ENCODE measurements at places on chromosomes 11 and 22. TPM values are rescaled to one million over a fixed set of nuclear protein-coding genes. Genes with fewer than 3 reads are reported as not detected.
A peak's percentile ranks its signal among the peaks of the same experiment; 100 is the strongest.

SELENOH gene
- 139 TPM for total RNA-seq

RNF26 gene
- 48.1 TPM for total RNA-seq

GAL3ST1 gene
- not detected for total RNA-seq

- no peaks in the 10 kb centered on the region for H3K36me3 ChIP-seq
- H3K27me3 ChIP-seq, result peaks cover 19% of the 10 kb centered on the region
- no peak overlapping the region for H3K4me3 ChIP-seq
- no peak for DNase-seq
- peaks cover under 1% of the 10 kb centered on the region for H3K4me1 ChIP-seq
- no peak overlapping the region for H3K27ac ChIP-seq
Measured at GRCh38 chr11:77497368-77497767, 23.5 kb upstream of the PAK1 start.

DNA sequence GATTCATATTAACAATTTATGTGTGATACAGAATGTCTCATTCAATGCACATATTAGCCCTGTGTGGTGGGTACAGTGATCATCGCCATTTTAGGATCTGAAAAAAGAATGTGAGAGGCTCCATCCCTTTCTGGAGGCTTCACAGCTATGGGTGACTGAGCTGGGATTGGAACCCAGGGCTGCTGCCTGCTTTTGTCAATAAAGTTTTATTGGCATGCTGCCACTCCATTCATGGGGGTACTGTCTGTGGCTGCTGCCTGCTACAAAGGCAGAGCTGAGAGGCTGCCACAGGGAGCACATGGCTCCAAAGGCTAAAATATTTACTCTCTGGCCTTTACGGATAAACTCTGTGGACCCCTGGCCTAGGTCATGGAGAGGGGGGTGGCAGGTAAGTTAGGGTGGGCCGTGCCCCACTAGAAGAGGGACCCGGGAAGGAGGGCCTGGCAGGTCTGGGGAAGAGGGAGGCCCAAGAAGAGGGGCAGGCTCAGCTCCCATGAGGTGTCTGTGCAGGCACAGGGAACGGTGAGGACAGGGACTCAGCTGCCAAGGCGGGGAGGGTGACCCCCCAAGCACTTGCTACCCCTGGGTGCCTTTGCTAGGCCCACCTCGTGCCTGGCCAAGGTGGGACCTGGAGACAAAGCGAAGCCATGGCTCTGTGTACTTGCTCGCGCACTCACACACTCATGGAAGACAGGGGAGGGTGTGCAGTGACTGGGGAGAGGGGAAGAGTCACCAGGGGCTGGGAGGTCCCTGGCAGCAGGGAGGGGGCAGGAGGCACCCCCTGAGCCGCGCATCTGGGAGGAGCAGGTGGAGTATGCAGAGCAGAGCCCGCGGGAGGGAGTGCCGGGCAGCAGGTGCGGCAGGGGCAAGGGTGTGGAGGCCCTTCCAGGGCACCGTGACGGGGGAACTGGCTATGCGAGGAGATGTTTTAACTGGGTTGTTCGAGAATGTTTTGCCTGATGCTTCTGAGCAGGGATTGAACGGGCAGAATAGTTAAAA, 335.3 kb downstream of the CTTN start:
- no peaks in the 10 kb centered on the region for H3K4me1 ChIP-seq
- no peak for DNase-seq
- H3K36me3 ChIP-seq, result peaks cover 17% of the 10 kb centered on the region
- H3K27me3 ChIP-seq, result peaks cover 6% of the 10 kb centered on the region
- H3K27ac ChIP-seq, result no peak overlapping the region

OR1S1 gene
- total RNA-seq, result not detected

DNA sequence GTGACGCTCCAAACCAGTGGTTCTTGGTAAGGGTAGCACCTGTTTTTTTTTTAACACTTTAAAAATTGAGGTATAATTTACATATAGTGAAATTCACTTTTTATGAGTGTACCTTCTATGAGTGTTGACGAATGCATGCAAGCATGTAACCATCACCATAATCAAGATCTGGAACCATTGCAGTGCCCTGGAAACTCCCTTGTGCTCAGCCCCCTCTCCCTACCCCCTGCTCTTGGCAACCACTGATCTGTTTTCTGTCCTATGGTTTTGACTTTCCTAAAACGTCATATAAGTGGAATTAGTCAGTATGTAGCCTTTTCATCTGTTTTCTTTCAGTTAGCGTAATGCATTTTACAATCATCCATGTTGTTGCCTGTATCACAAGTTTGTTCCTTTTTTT, 212.2 kb downstream of the GRIK4 start:
- no peak overlapping the region for H3K27ac ChIP-seq
- no peak overlapping the region for H3K4me3 ChIP-seq
- peaks cover 15% of the 10 kb centered on the region for H3K27me3 ChIP-seq
- DNase-seq, result no peak

OR2AG2 gene
- 0.28 TPM for total RNA-seq

DNA sequence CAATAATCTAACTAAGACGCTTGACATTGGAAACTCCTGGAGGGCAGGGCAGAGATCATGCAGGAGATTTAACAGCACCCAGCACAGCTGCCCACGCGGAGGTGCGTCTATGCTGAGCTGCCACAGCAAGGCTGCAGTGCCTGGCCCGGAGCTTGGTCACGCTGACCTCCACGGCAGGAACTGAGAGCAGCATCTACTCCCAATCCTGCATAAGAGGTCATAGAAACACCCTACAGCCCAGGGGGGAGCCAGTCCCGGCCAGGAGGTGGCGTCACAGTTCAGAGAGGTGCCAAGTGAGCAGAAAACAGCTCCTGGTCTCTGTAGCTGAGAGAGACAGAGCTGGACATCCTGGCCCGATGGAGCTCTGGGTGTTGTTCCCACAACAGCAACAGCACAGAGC, 121.1 kb upstream of the TMEM45B start:
- no peaks in the 10 kb centered on the region for H3K36me3 ChIP-seq
- no peaks in the 10 kb centered on the region for H3K4me1 ChIP-seq
- no peak overlapping the region for H3K27ac ChIP-seq
- H3K27me3 ChIP-seq, result peaks cover 20% of the 10 kb centered on the region
- no peak for DNase-seq
- no peak overlapping the region for H3K4me3 ChIP-seq

NCAM1 gene
- not detected for total RNA-seq

CEND1 gene
- total RNA-seq, result 11.1 TPM

DNA sequence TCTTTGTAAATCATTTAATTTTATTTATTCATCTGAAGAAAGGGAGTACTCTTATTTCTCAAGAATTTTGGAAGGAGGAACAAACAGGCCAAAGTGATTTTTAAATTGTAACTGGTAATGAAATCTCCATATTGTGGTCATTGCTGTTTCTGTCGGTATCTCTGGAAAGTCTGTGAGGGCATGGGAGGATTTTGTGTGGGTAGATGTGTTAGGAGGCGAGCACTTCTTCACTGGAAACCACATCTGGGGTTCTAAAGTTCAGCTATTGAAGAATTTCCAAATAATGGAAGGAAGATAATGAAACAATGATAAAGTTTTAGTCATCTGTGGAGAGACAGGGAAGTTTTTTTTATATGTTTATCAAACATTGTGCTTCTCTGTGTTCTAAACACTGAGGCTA, 6.6 kb downstream of the TRIM34 start:
- peaks cover 34% of the 10 kb centered on the region for H3K36me3 ChIP-seq
- H3K4me3 ChIP-seq, result no peak overlapping the region
- no peak for DNase-seq
- no peaks in the 10 kb centered on the region for H3K27me3 ChIP-seq

GRCh38 chr11:120651836-120652235, 140.3 kb downstream of the GRIK4 start:
- no peaks in the 10 kb centered on the region for H3K36me3 ChIP-seq
- peaks cover 24% of the 10 kb centered on the region for H3K27me3 ChIP-seq

DNA sequence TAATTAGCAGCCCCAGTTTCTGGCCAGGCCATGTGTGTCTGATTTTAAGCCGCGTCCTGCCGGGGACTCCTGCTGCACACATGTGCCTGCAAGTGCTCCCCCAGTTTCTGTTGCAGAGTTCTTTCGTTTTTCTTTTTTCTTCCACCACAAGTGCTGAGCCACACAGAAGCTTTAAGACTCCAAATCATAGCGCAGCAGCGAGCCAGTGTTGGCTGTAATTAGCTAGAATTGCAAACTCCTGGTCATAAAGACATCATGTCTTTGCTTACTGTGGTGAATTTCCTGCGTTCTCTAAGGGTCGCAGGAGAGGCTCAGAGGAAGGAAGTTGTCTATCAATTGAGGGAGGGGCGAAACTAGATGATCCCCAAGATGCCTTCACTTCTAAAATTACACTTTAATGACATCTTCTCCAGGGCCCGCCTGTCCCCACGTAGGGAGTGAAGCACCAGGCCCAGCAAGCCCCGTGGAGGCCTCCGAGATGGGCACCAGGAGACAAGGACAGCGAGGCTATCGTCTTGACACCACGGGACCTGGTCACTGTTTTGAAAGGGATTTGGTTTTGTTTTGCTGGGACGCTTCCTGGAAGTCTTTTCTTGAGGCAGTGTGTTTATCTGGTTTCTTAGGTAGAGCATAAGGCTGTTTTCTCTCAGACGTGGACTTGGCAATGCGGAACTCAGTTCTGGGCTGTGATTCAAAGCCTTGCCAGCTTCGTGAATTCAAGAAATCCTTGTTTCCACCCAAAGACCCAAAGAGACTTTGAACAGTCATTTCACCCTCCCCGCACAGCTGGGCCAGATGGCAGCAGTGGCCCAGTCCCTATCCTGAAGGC, 71.8 kb downstream of the UBASH3B start:
- H3K4me1 ChIP-seq, result peaks cover 70% of the 10 kb centered on the region
- peak overlapping the region; percentile 83 for H3K4me3 ChIP-seq
- no peaks in the 10 kb centered on the region for H3K27me3 ChIP-seq
- H3K36me3 ChIP-seq, result no peaks in the 10 kb centered on the region
- no peak for DNase-seq

- H3K27me3 ChIP-seq, result no peaks in the 10 kb centered on the region
- H3K4me3 ChIP-seq, result peak overlapping the region; percentile 89
- peak overlapping the region; percentile 88 for H3K27ac ChIP-seq
- no peaks in the 10 kb centered on the region for H3K36me3 ChIP-seq
- peaks cover 52% of the 10 kb centered on the region for H3K4me1 ChIP-seq
Measured at GRCh38 chr11:83827940-83828554, 541.9 kb upstream of the CCDC90B start.

- H3K36me3 ChIP-seq, result no peaks in the 10 kb centered on the region
- no peak overlapping the region for H3K4me3 ChIP-seq
- peaks cover 26% of the 10 kb centered on the region for H3K27me3 ChIP-seq
- no peak for DNase-seq
- H3K27ac ChIP-seq, result no peak overlapping the region
- no peaks in the 10 kb centered on the region for H3K4me1 ChIP-seq
Measured at GRCh38 chr22:45886540-45886939, 90.4 kb downstream of the WNT7B start.

- H3K36me3 ChIP-seq, result no peaks in the 10 kb centered on the region
- H3K27ac ChIP-seq, result peak overlapping the region; percentile 87
- H3K4me1 ChIP-seq, result peaks cover 68% of the 10 kb centered on the region
Measured at GRCh38 chr11:77109236-77110019, 6.8 kb downstream of the OMP start.

DNA sequence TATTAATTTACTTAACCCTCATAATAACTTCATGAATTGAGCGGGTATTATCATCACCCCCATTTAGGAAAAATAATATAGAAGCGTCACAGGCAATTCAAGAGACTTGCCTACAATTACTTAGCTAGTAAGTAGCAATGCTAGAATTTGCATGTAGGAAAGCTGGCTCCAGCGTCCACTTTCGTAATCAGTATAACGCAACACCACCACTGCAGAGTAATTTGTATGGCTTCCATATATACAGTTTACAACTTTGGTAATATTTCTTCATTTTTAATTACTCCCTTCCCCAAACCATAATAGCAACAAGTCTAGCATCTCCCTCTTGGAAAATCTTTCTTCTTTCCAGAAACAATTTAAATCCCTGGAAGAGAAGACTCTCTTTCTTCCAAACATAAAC, 89.9 kb upstream of the OR5AK2 start:
- no peaks in the 10 kb centered on the region for H3K27me3 ChIP-seq
- no peaks in the 10 kb centered on the region for H3K4me1 ChIP-seq

DNA sequence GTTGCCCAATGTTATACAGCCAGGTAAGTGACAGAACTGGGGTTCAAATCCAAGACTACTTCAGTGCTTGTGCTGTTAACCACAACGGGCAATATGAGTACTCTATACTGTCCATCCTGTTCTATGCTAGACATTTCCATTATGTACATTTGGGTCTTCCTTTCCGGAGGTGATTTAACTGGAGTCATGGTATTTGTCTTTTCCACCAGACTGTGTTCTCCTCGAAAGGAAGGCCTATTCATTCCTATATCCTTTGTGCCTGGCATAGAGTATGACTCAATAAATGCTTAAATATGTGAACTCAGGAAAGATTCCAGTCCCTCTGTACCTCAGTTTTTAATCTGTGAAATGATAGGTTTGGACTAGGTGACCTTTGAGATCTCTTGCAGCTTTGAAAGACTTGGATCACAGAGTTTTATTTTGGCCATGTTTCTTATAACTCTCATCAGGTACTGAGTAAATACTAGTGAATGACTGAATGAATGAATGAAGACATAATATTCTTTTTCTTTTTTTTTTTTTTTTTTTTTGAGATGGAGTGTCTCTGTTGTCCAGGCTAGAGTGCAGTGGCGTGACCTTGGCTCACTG, 6.6 kb downstream of the RNF121 start:
- H3K36me3 ChIP-seq, result 0 out of 2 replicates have a peak, but pooled peaks cover 4% of the 10 kb centered on the region
- H3K27me3 ChIP-seq, result no peaks in the 10 kb centered on the region
- peaks cover 57% of the 10 kb centered on the region for H3K4me1 ChIP-seq
- H3K4me3 ChIP-seq, result no peak overlapping the region
- no peak for DNase-seq

DNA sequence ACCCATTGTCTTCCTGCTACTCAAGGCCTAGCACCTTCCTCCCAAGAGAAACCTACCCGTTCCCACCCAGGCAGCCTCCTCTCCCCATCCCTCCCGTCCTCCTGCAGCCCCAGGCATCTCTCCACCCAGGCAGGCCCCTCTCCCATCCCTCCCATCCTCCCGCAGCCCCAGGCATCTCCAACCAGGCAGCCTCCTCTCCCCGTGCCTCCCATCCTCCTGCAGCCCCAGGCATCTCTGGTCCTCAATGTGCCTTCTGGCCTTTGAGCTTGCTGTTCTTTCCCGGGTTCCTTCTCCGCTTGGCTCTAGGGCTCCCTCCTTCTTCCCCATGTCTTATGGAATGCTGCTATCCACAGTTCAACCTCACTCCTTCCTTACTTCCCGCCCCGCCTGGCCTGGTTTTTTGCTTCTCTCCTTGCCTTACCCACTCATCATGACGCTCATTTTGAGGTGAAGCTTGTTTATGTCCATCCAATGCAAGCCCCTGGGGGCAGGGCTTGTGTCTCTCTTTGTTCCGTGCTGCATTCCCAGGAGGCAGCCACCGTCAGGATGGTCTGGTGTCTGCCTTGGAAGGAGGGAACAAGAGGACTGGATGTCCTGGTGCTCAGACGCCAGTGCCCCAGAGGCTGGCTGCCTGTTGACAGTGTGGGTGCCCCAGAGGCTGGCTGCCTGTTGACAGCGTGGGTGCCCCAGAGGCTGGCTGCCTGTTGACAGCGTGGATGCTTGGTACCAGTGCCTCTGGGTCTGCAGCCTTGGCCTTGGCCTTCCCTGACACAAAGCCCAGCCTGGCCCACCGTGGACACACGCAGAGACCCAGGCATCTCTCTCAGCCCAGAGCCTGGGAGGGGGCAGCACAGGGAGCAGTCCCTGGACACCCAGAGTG, 815.7 kb downstream of the BRD1 start:
- H3K27ac ChIP-seq, result no peak overlapping the region
- H3K4me1 ChIP-seq, result no peaks in the 10 kb centered on the region
- H3K4me3 ChIP-seq, result no peak overlapping the region
- H3K27me3 ChIP-seq, result no peaks in the 10 kb centered on the region
- peaks cover 12% of the 10 kb centered on the region for H3K36me3 ChIP-seq
- no peak for DNase-seq

- no peaks in the 10 kb centered on the region for H3K4me1 ChIP-seq
- H3K4me3 ChIP-seq, result no peak overlapping the region
- no peak overlapping the region for H3K27ac ChIP-seq
- no peak for DNase-seq
Measured at GRCh38 chr11:93216511-93217101, 18.8 kb upstream of the SLC36A4 start.

LAYN gene
- 102 TPM for total RNA-seq

Data from HFFc6 (cell line).